ENCODE measurements at places on chromosomes 2 and 18.
A peak's percentile ranks its signal among the peaks of the same experiment; 100 is the strongest.

DNA sequence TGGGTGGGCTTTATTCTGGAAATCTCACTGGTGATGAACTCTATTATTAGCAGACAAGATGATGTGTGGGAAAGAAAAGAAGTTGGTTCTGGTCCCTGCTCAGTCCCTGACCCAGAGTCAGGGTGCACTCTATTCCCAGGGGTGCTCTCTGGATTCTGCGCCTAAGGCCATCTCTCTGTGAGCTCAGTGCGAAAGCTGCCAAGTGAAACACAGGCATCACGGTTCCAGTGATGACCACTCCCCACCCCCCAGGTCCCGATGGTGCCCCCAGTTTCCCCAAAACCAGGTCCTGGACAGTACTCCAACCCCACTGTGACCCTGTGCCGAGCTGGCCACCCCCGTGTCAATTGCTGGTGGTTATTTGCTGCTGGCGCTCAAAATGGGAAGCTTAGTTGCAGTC lies 30.1 kb downstream of the RHOB start:
- DNase-seq, result no peak

GRCh38 chr2:13504808-13505207 lies 788.1 kb downstream of the TRIB2 start:
- no peak for DNase-seq

GRCh38 chr2:152792974-152793373 lies 74.6 kb downstream of the ARL6IP6 start:
- DNase-seq, result no peak

DNA sequence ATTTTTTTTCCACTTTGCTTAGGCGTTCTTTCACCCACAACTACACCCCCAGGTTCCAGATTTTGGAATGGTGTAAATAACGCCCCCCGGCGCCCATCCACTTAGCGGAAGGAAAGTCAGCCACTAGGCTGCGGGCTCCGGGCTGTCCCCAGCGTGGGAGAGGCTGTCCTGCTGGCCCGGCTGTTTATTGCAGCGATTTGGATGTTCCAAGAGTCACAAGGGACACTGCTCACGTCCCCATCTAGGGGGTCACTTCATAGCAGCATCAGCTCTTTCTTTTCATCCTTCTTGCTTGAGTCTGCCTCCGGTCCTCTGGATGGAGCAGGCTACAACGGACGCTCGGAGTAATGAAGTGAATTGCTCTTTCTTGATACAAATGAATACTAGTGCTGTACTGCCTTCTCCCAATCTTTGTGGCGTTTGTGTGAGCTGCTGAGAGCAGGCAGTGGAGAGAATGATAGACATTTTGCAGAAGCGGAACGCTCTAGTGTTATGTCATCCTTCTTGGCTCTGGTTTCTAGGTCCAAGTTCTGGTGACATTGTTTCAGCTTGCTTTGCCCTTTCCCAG lies 50.7 kb upstream of the PAIP2B start:
- DNase-seq, result peak; percentile 55

- DNase-seq, result no peak
These were observed 450.0 kb upstream of the SLC14A2 start for GRCh38 chr18:45165176-45165713.

DNA sequence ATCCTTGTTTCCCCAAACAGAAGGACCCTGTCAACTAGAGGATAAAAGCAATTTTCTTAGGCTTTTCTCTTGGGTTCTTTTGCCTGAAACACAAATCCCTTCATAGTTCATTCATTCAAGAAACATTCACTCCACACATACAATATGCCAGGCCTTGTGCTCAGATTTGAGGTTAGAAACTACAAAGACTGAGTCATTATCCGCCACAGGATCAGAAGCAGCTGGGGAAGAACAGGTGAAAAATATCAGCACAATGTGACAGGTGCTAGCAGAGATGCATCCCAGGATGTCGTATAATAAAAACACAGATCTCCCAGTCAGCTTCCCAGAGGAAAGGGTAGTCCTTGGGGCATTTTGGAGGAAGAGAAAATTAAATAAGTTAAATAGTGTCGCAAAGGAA lies 172.4 kb downstream of the LRATD1 start:
- DNase-seq, result no peak

- DNase-seq, result no peak
These were observed 50.0 kb downstream of the TMEM163 start for GRCh38 chr2:134668821-134669220.

GRCh38 chr2:84643991-84644390 lies 127.7 kb downstream of the DNAH6 start:
- DNase-seq, result no peak

DNA sequence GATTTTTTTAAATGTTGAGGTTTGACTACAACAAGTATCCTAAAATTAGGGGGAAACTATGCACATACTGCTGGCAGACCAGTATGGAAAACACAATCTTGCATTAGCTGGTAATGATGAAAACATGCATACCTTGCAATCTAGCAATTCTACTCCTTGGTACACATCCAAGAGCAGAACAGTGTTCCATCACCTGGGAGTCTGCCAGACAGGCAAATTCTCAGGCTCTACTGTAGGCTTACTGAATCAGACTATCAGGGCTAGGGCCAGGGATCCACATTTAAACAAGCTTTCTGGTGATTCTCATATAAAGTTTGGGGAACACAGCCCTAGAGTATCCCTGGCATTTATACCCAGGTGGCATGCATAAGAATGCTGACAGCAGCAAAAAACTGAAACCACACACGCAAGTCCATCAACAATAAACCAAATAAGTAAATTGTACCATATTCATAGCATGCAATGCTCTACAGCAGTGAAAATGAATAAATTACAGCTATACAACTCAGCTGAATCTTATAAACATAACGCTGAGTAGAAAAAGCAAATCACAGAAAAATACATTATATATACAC lies 13.6 kb downstream of the CDH2 start:
- no peak for DNase-seq

All from nucleus accumbens (tissue), 56 donors.